ENCODE measurements at places on chromosomes 7 and 10. TPM values are rescaled to one million over a fixed set of nuclear protein-coding genes. Genes with fewer than 3 reads are reported as not detected.

Gene LYZL2
- total RNA-seq, result not detected

Gene CC2D2B
- total RNA-seq, result 0.13 TPM

Gene ANKRD26
- 2.4 TPM for total RNA-seq

Gene GBX1
- not detected for total RNA-seq

Gene SFTPA1
- not detected for total RNA-seq

Gene HGF
- total RNA-seq, result 0.01 TPM

Gene SEMA4G
- total RNA-seq, result 8.0 TPM
